NCI-H526 (cell line): ENCODE measurements at places on chromosomes 2 and 18.

DNA sequence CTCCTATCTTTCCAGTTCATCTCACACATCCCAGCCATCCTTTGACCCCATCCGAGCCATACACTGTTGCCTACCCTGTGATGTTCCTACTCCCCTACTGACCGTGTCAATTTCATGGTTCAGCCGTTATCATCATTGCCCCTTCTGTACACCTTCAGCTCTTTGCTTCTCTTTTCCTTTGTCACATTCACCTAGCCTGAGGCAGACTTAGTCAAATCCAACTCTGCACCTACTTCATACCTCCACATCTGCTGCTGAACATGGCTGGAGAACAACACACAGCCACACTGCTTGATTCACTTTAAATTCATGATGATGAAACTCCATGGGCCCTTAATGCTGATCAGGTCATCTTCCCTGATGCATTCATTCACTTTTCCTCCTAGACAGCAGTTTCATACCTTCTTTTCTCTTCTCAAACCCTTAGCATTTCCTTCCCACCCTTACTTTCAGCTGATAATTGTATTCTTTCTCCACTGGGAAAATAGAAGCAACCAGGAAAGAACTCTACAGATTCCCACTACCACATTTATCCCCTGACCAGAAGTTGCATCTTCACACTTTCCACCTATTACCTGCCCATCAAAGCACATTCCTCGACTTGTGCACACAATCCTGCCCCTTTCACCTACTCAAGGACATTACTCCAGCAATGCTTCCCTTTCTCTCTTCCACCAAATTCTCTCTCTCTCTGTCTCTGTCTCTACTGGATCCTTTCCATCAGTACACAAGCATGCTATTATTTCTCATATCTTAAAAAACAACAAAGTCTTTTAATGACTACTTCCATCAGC lies 59.6 kb downstream of the PKDCC start:
- DNase-seq = no peak

DNA sequence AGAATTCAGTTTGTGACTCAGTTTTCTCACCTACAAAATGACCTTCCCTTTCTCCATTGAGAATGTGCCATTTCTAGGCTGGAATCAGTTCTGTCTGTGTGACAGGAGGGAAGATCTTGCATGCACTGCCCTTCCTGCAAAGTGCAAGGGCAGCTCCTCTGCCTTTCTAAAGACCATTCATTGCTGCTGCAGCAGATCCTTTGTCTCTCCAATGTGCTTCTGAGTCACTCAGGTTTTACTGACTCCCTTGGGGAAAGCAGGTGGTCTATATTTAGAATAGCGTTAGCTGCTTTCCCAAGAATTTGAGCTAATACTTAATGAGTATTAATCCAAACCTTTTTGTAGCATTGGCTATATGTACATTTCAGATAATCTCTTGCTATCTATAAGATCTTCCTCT lies 62.5 kb downstream of the DAW1 start:
- DNase-seq = no peak

DNA sequence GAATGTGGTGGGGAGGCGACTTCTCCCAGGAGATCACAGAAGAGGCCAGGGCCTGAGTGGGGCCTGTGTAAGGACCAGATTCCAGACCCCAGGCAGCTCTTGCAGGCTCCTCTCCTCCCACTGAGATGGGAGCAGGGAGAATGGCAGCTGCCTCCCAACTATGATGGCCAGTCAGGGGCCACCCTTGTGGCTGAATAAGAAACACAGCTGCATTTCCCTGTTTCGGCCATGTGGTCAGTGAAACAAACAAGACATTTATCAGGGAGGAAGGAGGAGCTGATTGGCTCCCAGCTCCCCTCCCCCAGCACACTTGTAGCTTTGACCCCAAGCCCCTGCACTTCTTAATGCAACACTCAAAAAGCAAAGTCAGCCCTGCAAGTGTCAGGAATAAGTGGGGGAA lies 143.5 kb downstream of the CELF4 start:
- no peak for DNase-seq

GRCh38 chr2:79530443-79530842 lies 17.6 kb downstream of the CTNNA2 start:
- DNase-seq = peak; percentile 23

DNA sequence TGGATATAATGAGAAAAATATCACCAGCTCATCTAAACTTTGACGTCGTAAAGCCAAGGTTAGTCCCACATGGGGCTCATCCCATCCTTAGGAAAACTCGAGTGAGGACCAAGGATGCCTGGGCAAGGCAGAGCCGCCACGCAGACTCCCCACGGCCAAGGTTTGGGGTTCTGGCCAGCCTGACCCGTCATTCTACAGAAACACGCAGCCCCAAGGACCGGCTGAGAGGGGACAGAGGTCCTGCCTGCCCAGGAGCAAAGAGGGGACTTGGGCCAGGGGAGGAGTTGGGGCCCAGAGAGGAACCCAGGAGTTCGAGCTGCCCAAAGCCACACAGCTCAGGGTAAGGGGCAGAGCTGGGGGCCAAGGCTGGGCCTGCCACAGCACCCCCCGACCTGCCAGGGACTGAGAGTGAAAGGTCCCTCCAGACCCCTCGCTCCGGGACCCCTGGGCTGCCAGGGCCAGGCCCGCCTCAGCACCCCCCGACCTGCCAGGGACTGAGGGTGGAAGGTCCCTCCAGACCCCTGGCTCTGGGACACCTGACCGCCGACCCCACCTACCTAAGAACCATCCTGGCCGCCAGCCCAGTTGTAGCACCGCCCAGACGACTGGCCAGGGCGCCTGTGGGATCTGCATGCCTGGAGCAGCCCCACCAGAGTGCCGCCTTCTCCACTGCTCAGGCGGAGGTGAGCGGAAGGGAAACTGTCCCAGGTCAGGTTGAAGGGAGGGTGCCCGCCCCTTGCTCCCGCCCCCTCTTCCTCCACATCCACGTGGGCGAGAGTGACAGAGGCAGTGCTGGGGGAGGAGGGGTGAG lies at the start of gene PDCD1:
PDCD1 (minus strand) TSS at position 689 of the 811 bp plus-strand sequence; CDS start at position 633, 56 bp downstream.
- DNase-seq = peak; percentile 40
